Fibroblast of villous mesenchyme (primary cell): ENCODE measurements at places on chromosomes 6 and 20. TPM values are rescaled to one million over a fixed set of nuclear protein-coding genes. Genes with fewer than 3 reads are reported as not detected.

DNA sequence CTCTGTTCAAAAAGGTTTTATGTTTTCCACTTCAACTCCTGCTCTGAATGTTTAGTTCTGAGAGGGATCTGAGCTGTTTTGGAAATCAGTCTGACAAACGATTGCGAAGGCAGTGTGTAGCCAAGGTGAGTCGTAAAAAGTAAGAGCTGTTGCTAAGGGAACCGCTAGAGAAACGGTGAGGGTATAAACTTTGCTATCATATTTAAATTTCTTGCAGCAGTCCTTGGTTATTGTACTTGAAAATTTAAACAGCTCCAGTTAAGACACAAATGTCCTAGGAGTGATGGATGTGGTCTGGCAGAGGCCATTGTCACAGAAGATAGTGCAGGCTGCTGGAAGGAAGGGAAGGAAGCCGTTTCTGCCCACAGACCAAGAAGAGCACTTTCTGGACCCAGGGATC, 64.9 kb upstream of the CITED2 start:
- DNase-seq: peak; percentile 56

The SPDEF gene
- under 0.01 TPM in 2 replicates for total RNA-seq

The RNF182 gene
- total RNA-seq: 3.2 and 6.9 TPM in 2 replicates

GRCh38 chr6:37731888-37732287, 34.2 kb upstream of the MDGA1 start:
- DNase-seq: no peak

DNA sequence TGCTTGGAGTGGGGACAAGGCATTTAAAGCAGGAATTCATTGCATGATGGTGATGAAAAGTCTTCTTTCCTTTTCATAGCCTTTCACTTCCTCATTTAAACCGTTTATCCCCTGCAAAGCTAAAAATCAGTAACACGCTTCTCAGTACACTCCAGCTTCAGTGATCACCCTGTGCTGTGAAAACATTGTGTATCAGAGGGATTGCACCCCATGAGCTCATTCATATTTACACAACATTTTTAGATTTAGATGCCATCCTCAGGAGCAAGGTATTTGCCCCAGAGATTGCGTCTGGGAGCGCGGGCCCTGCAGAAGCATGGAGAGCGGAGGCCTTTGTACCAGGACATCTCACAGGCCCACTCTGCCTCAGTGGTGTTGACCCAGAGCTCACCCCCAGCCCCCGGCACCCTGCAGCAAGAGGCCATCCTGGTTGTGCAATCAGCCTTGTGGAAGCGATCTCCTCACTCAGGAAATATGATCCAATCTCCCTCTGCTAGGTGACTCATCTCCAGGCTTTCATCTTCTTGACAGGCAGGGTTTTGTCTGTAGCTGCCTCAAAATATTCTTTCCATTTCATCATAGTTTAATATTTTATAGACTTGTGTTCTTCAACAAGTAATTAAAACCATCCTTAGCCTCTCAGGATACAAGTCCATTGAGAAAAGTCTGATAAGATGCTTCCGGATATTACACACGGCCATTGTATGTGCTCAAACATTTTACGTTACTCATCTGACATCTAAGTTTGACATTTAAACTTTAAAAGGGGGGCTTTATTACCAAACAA, 38.9 kb upstream of the THBS2 start:
- DNase-seq: peak; percentile 96

The CLVS2 gene
- total RNA-seq: not detected in 2 replicates

GRCh38 chr6:4973415-4973814, 30.4 kb downstream of the RPP40 start:
- no peak for DNase-seq

The CST8 gene
- not detected in 2 replicates for total RNA-seq

- DNase-seq: no peak
Observed at GRCh38 chr20:5369629-5370028, 52.9 kb upstream of the PROKR2 start.

The MAFB gene
- 0.43 and 0.64 TPM in 2 replicates for total RNA-seq

The TCF15 gene
- total RNA-seq: not detected in 2 replicates

- DNase-seq: no peak
Observed at GRCh38 chr20:40293740-40294139, 395.3 kb downstream of the MAFB start.

- no peak for DNase-seq
Observed at GRCh38 chr6:37202788-37203491, 33.0 kb downstream of the PIM1 start.

- no peak for DNase-seq
Observed at GRCh38 chr6:117157448-117157847, 107.9 kb upstream of the VGLL2 start.

- DNase-seq: peak; percentile 85
Observed at GRCh38 chr6:45421709-45422502, 44.2 kb upstream of the SUPT3H start.

The WASF1 gene
- total RNA-seq: 10.3 and 14.2 TPM in 2 replicates

DNA sequence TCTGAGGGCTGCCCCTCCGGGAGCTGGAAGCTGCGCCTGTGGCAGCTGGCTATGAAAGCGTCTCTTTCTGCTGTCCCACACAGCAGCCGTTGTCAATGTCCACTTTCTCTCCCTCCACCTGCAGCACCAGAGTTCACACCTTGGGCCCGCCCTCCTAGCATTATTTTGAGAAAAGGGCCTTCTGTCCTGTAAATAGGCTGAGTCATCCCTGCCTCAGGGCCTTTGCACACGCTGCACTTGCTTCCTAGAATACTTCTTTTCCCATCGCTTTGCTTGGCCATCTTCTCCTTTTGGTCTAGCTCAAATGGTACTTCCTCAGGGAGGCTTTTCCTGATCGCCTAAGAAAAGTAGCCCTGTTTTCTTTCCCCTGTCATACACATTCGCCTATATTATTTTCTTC, 69.3 kb upstream of the ZNFX1 start:
- DNase-seq: no peak

The RBM24 gene
- total RNA-seq: 9.0 and 32.4 TPM in 2 replicates

GRCh38 chr6:20933057-20933788, 399.0 kb downstream of the CDKAL1 start:
- DNase-seq: no peak

DNA sequence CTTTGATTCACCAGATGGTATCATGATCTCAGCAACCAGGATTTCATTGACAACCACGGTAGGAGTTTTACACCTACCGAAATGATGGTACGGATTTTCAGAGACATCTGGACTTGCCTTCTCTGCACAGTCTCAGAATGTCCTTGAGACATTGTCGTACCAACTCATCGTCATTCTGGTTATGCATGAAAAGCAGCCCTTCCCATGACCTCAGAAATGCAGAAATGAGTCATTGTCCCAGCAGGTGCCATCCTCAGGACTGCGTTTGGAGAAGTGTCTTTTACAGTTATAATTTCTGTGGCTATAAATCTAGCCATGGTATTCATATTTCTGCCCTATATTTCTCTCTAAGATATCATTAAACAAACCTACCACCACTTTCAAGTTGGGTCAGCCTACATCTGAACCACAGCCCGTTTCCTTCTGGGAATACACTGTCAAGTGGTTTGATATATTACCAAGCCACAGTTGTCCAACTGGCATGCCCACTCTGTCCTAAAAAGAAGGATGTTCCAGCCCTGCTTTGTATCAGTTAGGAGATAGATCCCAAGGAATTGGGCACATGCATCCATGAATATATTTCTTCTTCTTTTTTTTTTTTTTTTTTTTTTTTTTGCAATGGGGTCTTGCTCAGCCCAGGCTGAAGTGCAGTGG, 7.5 kb upstream of the BFSP1 start:
- DNase-seq: no peak

The PTPRT gene
- total RNA-seq: not detected in 2 replicates

The ZNF391 gene
- 0.32 and 0.43 TPM in 2 replicates for total RNA-seq

- DNase-seq: peak; percentile 3
Observed at GRCh38 chr6:61809004-61809595, 476.9 kb downstream of the KHDRBS2 start.

DNA sequence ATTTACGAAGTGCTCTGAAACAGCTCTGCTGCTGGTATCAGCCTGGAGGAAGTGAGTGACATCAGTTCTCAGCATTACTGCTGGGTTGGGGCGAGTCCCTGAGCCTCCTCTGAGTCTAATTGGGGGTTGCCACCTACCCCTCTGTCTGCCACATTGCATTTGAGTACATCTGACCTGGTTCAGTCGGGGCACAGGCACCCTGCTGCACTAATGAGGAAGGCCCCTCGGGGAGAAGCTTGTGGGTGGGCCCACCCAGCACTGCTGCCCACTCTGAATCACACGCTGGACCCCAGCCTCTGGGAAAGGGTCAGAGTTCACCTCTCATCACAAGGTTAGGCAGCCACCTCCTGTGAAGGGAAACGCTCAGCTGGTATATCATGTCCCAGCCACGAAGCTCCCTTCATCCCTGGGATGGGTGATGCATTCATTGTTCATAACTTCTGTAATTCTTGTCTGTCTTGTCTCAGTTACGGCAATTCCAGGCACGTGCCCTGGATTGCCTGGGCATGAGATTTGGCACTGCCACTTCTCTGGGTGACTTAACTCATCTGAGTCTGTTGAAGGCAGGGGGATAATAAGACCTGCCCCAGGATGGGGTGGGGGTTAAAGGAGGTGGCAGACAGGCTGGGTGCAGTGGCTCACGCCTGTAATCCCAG, 13.3 kb downstream of the DNMT3B start:
- no peak for DNase-seq

The MYT1 gene
- total RNA-seq: not detected in 2 replicates

The C6orf141 gene
- 0.43 and 1.6 TPM in 2 replicates for total RNA-seq

The KCNK16 gene
- not detected in 2 replicates for total RNA-seq

- DNase-seq: no peak
Observed at GRCh38 chr6:35782424-35782823, 1.6 kb downstream of the CLPSL1 start.

DNA sequence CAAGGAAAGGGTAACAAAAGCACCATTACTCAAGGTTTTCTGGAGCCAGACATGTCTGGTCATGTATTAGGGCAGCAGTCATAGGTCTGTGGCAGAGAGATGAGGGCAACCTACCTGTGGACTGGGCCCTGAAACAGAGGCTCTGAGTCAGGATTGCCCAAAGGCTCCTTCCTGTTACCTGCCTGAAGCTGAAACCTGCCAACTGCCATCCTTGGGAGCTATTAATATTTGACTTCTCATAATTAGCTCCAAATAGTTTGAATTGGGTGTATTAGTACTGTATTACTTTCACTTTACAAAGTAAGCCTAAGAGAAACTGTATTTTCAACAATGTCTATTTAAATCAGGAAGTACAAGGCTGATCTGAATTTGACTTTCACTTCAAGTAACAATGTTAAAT, 72.0 kb upstream of the TBX18 start:
- DNase-seq: no peak

DNA sequence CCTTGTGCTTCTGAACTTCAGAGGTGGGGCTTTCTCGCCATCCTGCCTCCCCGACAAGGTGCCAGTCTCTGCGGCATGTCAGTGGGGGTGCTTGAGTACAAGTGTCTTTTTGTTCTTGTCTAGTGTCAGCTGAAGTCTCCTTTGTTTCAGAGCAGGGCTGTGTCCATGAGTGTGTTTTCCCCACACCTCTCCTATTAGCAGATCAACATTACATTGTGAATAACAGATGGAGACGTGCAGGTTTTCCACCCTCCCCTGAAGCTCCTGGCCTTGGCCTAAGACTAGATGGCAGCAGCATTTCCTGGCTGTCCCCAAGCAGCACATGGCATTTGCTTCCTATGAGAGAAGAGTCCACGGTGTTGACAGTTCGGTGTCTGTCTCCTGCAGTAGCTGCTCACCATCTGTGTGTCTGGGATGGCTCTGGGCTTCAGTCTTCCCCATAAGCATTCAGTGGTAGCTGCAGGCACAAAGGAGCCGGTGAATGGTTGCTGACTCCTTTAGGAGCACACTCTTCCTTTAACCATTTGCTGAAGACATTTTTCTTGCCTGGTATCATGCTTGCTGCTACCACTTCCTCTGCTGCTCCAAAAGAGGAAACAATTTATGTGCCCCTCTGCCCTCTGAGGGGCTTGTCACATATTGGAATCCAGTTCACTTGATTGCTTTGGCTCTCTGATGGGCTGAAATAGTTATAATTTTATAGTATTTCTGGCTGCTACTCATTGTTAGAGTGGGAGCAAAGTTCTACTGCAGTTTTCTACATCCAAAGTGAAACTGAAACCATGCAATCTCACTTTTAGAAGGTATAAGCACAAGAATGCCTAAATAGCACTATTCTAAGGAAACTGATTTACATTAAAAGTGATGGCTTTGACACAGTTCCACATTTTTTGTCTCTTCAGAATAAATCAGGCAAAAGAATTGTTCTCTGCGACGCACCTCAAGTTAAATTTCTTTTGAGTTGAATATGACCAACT, 913.0 kb downstream of the C6orf118 start:
- peak; percentile 23 for DNase-seq

DNA sequence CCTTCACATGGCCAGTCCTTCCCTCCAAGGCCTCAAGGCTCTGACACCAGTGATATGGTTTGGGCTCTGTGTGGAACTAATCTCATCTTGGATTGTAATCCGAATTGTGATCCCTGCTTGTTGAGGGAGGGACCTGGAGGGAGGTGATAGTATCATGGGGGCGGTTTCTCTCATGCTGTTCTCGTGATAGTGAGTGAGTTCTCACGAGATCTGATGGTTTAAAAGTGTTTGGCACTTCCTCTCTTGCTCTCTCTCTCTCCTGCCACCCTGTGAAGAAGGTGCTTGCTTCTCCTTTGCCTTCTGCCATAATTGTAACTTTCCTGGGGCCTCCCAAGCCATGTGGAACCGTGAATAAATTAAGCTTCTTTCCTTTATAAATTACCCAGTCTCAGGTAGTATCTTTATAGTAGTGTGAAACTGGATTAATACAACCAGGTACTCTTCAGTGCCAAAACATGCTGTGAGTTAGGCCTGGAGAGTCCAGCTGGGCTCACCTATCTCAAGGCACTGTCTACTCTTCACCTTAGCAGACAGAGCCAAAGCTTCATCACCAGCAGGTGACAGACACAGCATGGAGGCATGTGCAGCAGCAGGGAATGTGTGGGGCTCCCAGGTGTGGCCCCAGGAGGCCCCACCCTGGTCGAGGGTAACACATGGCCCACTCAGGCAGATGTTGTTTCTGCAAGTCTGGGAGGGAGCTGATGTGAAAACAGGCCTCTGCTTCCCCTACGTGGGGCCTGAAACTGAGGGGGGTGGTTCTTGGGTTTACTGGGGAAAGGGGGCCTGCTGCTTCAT, 97.5 kb upstream of the CDYL start:
- no peak for DNase-seq

- no peak for DNase-seq
Observed at GRCh38 chr6:133467982-133468380, 226.8 kb downstream of the EYA4 start.

DNA sequence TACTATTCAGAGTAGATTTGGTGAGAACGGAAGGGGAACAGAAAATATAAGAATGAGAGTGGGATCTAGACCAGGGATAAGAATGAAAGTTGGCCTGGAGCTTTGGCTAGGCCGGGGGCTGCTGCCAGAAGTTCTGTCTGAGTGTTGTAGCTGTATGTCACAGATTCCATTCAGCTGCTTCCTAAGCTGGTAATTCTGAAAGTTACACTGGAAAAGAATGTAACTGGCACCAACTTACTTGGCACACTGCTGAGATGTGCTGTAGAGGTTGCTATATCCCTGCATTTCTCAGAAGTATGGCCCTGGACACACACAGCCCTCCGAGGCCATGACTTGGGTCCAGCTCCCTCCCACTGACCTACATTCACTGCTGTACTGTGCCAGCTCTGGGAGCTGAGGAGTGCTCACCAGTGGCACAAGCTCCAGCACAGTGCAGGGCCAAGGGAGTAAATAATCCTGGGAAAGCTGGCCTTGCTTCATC, 25.8 kb upstream of the TMEM217 start:
- no peak for DNase-seq

GRCh38 chr6:149049230-149049629, 268.3 kb upstream of the TAB2 start:
- DNase-seq: peak; percentile 28

GRCh38 chr6:115663681-115664080, 397.0 kb downstream of the FRK start:
- no peak for DNase-seq

The CDC5L gene
- 17.7 and 24.2 TPM in 2 replicates for total RNA-seq
